D341Med (cell line): ENCODE measurements at places on chromosomes 11 and 22.
A peak's percentile ranks its signal among the peaks of the same experiment; 100 is the strongest.

DNA sequence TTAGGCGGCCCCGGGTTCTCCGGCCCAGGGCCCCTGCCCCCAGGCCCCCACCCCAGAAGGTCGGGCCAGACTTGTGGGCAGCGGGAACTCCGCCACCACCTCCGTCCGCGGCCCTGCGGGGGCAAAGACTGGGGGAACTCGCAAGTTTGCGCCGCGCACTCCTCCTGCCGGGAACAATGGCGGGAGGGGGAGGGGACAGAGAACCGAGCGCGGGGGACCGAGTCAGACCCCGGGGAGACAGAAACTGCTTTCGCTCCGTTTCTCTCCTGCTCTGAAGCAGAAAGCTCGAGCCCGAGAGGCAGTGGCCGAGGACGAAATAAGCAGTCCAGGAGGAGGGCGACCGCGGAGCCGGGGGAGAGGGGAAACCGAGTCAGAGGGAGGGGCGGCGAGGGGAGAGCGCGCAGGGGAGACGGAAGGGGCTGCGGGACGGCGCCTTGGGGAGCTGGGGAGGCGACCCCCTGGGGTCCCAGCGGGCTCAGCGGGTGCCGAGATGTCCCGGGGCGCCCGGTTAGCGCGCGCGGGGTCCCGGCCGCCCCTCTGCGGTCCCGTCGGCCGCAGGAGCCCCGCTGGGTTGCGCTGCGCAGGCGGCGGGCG, 555 bp downstream of the TP53I11 start:
- DNase-seq, result peak; percentile 63

GRCh38 chr22:38724926-38725571, 19.3 kb downstream of the GTPBP1 start:
- peak; percentile 80 for DNase-seq

DNA sequence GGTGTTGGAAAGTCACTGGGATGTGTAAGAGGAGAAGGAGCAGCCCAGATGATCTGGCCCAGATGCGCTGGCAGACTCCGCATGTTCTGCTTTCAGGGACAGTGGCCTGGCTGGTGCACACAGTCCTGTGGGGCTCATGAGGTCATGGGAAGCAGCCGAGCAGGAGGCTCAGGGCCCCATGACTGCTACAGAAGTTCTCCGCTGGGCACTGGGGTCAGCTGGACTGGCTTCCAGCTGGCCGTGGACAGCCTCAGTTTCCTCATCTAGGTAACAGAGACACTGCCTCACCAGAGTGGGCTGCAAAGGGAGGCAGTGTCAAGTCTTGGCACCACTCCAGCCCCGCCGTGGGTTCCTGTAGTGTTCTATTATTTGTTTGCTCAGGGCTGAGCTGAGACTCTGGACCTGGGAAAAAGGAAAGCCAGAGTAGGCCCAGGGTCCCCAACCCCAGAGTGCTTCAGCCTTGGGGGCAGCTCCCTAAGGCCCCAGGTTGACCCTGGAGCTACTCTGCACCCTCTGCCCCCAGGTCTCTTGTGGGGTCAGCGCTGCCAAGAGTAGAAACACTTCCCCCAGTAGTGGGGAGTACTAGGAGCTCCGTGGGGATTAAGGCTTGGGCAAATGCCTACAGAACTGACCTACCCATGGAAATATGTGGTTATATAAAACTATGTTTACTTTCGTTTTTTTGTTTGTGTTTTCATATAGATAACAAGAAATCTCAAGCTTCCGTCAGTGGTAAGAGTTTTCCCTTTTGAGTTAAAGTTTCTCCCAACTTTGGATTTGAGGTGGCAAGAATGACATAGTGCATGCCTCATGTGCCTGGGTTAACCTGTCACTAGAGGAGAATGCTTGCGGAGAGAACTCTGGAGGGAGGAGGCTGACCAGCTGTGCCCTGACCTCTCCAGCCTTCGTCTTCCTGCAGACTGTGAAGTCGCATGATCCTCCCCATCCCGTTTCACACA, 45.3 kb downstream of the MED15 start:
- DNase-seq, result peak; percentile 24

GRCh38 chr11:88827018-88827676, 238.6 kb downstream of the GRM5 start:
- DNase-seq, result no peak

DNA sequence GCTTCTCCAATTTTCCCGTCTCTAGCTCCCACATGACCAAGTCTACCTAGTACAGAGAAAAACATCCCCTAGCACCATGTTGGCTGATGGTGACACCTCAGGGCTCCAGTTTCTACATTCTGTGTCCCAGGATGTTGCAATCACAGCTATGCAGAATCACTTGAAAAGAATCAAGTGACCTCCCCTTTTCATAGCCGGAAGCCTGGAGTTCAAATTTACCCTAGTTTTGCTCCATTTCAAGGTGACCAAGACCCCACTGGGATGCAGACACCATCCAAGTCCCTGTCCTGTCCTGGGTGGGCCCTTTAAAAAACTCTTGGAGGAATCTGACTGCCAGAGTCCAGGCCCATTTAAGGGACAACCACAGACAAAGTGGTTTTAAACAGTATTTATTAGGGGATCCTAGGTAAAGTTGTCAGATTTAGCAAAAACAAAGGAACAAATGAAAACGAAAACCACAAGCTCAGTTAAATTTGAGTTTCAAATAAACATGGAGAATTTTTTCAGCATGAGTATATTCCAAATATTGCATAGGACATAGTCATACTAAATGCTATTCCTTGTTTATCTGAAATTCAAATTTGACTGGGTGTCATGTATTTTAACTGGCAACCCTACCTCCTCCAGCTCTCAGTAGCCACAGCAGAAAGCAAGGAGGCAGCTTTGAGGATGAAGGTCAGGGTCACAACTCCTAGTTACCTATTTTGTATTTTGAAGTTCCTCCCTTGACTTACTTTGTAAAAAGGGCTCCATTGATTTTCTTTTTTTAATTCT, 52.4 kb downstream of the MIAT start:
- no peak for DNase-seq

- no peak for DNase-seq
Observed at GRCh38 chr11:118275176-118275575, 11.1 kb upstream of the MPZL2 start.

DNA sequence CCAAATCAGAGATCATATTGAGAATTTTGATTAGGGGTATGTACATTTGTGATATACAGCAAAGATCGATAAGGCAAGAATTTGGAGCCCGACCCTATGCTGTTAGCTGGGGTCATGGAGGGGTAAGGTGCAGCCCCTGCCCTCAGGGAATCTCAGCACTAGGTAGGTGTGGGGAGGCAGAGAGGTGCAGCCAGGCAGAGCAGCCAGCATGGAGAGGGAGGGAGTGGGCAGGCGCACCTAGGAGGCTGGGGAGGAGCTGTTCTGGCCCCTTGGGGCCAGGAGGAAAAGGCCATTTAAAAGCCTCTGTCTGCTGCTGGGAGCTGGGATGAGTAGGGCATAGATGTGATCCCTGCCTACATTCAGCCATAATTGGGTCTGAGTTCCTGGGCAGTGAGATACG, 293.0 kb downstream of the TBC1D22A start:
- DNase-seq, result no peak

DNA sequence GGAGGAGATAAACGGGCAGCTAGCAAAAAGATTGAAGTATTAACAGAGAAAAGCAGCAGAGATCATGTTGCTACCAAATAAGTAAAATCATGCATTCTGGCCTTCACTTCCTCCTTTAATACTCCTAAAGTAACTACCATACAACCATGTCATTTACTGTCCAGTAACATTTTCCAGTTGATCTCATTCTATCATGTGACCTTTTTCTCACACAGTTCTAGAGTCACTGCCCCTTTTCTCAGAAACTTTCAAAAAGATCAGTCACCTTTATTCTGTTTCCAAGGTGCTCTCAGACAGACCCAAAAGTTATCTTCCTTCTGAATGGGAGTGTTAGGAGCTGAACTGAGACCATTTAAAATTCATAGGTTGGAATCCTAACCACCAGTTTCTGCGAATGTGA, 984.4 kb downstream of the FAM181B start:
- DNase-seq, result no peak

- no peak for DNase-seq
Observed at GRCh38 chr11:70808686-70809375, 410.5 kb downstream of the CTTN start.

DNA sequence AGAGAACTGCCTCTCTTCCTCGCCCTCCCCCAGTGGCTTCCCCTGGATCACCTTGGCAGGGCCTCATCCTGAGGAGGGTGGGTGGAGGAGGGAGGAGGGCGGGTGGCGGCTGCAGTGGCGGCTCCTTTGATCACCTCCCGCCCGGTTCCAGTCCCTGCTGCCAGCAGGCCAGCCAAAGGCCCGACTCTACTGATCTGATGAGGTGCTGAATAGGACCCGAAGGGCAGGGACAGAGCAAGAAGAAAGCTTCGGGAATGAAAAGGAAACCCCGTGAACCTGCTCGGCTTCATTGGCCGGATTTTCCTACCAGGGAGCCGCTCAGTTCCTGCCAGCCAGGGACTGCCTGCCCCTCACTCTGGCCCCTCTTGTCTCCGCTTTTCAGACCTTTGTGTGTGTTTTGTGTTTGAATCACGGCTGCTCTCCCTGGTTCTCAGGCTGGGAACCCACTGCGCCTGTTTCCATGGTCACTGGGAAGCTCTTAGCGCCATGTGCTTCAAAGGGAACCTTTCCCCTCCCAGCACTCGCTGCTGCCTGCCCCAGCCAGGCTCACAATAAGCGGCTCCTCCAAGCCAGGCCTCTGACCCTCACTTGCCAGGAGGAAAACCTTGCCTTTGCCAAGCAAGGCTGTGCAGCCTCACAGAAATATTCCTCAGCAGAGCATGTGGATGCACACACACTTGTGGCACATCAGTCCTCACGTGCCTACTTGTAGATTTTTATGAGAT, 56.8 kb downstream of the C22orf31 start:
- no peak for DNase-seq

GRCh38 chr11:80636999-80637398, 1196.2 kb upstream of the TENM4 start:
- no peak for DNase-seq

DNA sequence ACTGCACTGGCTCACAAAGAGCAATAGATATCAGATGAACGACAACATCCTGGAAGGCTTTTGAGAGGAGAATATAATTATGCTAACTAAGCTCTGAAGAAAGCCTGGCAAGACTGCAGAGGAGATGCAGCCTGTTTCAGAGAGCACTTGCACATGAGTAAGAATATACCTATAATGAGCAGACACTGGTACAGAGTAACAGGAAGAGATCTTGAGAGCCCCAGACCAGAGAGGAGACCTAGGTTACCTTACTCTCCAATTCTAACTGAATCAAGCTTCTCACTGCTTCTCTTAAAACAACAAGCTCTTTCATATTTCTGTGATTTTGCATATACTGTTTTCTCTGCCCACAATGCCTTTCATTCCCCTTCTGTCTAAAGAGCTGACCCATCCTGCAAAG, 66.5 kb downstream of the FAM168A start:
- no peak for DNase-seq

DNA sequence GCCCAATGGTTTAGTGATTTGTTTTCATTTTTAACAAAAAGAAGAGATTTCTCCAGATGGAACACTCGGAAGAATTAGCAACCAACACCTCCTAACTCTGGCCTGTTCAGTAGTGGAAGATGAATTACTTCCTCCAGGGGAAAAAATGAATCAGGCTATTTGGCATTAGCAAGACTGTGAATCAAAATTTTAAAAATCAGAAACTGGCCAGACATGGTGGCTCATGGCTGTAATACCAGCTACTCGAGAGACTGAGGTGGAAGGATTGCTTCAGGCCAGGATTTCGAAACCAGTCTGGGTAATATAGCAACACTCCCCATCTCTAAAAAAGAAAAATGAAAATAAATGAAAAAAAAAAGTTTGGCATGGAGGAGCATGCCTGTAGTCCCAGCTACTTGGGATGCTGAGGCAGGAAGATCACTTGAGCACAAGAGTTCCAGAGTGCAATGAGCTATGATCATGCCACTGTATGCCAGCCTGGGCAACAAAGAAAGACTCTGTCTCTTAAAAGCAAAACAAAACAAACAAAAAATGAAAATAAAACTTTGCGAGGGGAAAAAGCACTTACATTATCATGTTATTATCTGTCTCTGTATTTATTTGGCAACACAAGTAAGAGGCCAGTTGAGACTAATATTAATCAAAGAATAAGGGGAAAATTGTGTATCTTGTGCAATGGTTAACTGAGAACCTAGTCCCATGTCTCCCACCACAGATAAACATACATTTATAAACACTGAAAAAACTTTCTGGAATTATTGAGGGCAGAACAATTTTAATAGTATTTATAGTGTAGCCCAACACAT, 796.3 kb upstream of the ANO3 start:
- no peak for DNase-seq

GRCh38 chr11:122998727-122999366, 17.2 kb upstream of the BSX start:
- no peak for DNase-seq

GRCh38 chr11:131598305-131598704, 227.9 kb downstream of the NTM start:
- no peak for DNase-seq

DNA sequence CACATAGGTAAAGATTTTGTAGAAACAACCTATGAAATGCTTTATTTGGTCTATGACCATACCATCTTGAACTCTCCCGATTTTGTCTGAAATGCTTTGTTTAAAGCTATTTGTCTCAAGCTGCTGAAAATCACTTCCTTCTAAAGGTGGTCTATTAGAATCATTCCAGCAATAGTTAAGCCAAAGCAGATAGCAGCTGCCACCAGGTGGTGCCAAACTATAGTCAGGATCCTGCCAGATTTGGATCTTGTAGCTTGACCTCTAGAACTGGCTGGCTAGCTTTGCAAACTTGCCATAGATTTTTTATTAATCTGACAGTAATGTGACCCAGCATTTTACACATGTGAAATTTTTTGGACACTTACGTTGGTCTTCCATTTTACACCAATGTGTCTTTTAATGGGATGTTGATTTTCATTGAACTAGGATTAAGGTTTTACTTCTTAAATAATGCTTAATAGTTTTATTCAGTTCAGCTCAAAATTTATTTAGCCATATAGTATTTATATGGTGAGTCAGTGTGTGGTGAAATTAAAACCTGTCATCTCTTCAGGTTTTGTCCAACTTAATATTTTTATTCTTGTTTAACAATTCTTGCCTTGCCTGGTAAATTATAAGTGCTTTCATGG, 19.7 kb downstream of the CTR9 start:
- DNase-seq, result peak; percentile 68

- no peak for DNase-seq
Observed at GRCh38 chr11:19769820-19770219, 57.2 kb downstream of the NAV2 start.
